ENCODE measurements at places on chromosomes 6 and 20. TPM values are rescaled to one million over a fixed set of nuclear protein-coding genes. Genes with fewer than 3 reads are reported as not detected.

The LATS1 gene
- 14.2 TPM for total RNA-seq

The TBC1D20 gene
- total RNA-seq: 11.1 TPM

The SRC gene
- total RNA-seq: 78.4 TPM

The MOG gene
- not detected for total RNA-seq

The LAMA2 gene
- 26.2 TPM for total RNA-seq

The WFDC2 gene
- 8.7 TPM for total RNA-seq

The IPCEF1 gene
- total RNA-seq: 4.4 TPM

The PDYN gene
- total RNA-seq: not detected

The DOK5 gene
- total RNA-seq: 1.2 TPM

The ARG1 gene
- 0.85 TPM for total RNA-seq

The GABRR1 gene
- not detected for total RNA-seq

The PRPH2 gene
- total RNA-seq: 1.8 TPM

- DNase-seq: no peak
Observed at GRCh38 chr6:89204096-89204495, 13.1 kb downstream of the GABRR1 start.

DNA sequence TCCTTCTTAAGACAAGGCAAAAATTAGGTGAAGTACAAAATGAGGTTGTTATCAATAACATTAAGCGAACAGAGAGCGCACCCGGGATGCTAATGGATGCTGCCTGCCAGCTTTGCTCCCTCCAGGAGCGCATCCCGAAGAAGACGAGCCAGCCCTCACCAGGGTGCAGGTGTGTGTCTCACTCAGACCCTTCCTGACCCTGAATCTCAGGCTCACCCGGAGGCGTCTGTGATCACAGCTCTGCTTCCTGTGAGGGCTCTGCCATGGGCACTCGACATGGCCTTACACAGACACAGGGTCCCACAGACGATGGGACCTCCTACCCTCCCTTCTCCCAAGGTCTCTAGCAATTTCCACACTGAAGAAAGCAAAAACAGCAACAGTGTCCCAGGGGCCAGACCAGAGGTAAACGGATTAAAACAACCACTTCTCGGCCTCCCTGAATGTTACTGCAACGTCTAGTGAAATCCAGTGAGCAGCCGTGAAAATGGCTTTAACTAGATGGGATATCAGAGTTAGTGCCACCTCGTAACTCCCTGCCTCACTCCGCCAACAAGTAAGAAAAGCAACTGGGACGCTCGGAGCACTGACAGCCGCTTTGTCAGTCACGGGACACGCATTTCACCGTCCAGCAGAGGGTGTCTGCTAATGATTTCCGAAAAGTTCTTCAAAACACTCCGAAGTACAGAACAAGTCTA is 11.7 kb downstream of the ZBTB46 start:
- no peak for DNase-seq

DNA sequence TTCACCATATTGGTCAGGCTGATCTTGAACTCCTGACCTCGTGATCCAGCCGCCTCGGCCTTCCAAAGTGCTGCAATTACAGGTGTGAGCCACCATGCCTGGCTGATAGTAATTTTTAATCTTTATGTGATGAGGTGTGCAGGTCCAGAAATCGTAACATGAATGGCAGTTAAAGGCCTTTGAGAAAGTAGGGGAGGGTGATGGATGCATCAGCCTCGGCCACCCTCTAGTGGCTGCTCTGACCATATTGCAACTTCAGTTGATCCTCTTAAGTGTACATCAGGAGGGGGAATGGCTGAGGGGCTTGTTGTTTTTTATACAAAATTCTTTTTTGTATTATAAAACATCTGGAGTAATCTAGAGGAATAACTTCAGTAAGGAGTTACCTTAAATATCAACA is 193.0 kb downstream of the ZFAND3 start:
- no peak for DNase-seq

DNA sequence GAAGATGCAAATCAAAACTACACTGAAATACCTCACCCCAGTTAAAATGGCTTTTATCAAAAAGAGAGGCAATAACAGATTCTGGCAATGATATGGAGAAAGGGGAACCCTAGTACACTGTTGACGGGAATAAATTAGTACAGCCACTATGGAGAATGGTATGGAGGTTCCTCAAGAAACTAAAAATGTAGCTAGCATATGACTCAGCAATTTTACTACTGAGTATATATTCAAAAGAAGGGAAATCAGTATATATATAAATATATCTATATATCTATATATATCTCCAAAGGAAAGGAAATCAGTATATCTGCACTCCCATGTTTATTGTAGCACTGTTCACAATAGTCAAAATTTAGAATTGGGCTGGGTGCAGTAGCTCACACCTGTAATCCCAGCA is 113.9 kb downstream of the KLHL32 start:
- no peak for DNase-seq

- no peak for DNase-seq
Observed at GRCh38 chr6:126156973-126157372, 170.6 kb downstream of the TRMT11 start.

GRCh38 chr6:5328800-5329199 is 67.5 kb downstream of the FARS2 start:
- no peak for DNase-seq

GRCh38 chr6:1609041-1609647 is 571 bp upstream of the FOXC1 start:
- peak; percentile 51 for DNase-seq

- no peak for DNase-seq
Observed at GRCh38 chr6:160135907-160136655, 14.5 kb downstream of the SLC22A1 start.

DNA sequence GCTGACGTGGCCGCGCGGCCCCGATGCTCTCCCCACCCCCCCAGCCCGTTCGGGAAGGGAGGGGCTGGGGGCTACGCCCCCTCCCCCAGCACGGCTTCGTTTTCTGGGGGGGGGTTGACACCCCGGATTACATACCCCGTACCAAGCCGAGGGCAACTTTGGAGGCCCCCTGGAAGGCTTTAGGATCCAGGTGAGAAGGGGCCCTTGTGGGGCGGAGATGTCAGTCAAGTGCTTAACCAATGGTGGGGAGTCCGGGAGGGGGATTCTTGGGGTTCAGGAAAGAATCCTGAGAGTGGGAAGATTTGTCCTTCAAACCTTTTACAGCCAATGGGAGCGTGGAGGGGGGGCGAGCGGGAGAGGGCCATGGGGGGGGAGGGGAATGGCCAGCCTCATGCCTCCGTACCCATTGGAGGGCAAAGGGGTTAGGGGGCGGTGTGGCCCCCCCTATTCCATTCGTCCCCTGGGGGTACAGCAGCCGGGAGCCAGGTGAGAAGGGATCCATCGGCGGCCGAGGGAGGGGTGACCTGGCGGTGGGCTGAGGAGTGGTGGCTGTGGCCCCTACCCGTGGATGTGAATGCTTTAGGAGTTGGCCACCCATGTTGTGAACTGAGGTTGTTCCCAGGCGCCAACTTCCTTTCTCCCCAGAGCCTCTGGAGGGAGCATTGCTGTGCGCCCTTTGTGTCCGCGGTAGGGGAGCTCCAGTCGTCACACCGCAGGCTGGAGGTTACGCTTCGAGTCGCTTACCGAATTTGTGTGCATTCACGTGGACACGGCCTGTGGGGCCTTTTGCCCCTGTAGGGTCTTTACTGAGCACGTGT is 682 bp downstream of the BRD2 start:
- DNase-seq: peak; percentile 84

DNA sequence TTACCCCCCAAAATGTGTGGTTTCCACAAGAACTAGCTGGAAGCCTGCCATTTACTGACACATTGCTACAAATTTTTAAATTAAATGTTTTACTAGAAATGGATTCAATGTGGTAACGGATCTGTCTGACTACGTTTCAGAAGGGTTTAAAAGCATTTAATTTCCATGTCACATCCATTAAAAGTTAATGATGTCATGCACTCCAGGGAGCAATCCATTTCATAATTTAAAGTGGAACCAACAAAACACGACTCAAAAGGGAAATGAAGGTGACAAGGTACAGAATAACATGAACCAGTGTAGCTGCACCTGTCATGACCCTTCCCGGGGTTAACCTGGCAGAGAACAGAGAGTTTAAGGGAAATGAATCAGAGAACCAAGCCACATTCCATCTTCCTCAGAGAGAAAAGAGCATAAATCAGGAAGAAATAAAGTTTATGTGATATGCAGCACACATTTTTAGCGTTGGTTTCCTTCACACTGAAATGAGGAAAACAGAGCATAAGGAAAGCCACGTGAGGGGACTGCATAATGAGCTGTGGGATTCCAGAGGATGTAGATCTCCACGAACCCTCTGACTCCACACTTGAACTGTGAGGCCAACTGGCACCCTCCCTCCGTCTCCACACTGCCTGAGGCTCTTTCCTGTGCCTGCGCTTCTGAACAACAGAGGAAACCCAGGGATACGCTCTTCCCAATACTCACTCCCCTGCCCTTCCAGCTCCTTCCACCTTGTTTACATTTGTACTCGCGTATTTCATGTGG is 170.3 kb upstream of the AHI1 start:
- no peak for DNase-seq

DNA sequence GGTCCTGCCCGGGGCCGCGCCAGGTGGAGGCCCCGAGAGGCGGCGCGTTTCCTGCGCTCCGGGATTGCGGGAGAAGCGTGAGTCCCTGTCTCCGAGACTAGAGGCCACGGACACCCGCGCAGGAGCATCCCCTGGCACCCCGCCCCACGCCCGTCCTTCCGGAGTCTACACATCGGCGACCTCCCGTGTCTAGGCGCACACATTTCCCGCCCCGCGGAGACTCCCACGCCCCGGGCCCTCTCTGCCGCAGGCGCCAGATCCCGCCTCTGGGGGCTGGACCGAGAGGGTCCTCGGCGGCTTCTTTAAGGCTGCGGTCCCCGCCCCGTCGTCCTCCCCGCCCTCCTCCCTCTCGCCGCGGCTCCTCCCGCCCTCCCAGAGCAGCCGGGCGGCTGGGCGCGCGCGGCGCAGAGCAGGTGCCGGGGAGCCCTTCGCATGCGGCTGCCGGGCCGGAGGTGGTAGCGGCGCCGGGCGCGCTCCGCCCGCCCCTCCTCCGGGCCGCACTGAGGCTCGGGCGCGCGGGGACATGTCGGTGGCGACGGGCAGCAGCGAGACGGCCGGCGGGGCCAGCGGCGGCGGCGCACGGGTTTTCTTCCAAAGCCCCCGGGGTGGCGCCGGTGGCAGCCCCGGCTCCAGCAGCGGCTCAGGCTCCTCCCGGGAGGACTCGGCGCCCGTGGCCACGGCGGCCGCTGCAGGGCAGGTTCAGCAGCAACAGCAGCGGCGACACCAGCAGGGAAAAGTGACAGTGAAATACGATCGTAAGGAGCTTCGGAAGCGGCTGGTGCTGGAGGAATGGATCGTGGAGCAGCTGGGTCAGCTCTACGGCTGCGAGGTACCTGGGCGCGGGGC is at the start of gene PPP1R14C:
Gene PPP1R14C (plus strand): TSS at position 375 of the 846 bp plus-strand sequence. CDS start 149 bp downstream, at position 524.
- peak; percentile 71 for DNase-seq

DNA sequence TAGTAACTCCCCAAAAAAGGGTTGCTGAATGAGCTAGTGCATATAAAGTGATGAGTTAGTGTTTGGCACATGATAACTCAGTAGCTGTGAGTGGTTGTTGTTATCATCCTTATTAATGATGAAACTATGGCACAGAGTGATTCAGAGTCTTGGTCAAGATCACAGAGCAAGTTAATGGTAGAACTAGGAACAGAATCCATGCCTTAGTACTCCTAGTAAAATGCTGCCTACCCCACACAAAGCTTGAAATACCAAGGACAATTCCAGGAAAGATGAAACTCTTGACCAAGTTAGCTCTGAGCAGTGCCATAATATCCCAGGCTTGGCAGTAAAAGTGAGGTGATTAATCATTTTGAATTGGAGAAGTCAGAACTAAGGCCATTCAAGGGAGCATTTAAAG is 109.1 kb upstream of the ENPP5 start:
- DNase-seq: no peak

DNA sequence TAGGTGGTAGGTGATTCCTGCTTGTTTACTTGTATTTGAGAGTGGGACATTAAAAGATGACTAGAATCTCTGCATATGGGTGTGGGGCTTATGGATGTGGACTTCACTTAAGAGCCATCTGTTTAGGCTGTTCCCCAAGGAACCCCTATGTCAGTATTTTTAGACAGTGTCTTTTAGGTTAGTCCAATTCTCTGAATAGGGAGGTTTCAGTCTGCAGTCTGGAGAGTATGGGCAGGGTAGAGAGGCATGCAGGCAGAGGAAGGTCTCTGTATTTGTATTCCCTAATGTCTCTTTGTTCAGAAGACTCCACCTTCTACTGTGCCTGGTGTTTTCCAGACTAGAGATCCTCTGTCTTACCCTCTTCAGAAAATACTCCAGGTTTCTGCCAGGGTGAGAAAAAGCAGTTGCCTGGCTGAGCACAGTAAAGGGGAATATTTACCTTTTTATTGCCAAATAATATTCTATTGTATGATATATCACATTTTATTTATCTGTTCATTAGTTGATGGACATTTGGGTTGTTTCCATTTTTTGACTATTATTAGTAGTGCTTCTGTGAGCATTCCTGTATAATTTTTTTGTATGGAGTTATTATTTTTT is 19.1 kb downstream of the SLX4IP start:
- no peak for DNase-seq

- DNase-seq: no peak
Observed at GRCh38 chr6:28090917-28091586, 10.7 kb downstream of the ZNF165 start.
